Stimulated activated CD8-positive, alpha-beta memory T cell treated with anti-CD3 and anti-CD28 coated beads, Interleukin-15, amount 100 ng/mL, for 4 hours (primary cell): ENCODE measurements at places on chromosomes 16 and 17.

DNA sequence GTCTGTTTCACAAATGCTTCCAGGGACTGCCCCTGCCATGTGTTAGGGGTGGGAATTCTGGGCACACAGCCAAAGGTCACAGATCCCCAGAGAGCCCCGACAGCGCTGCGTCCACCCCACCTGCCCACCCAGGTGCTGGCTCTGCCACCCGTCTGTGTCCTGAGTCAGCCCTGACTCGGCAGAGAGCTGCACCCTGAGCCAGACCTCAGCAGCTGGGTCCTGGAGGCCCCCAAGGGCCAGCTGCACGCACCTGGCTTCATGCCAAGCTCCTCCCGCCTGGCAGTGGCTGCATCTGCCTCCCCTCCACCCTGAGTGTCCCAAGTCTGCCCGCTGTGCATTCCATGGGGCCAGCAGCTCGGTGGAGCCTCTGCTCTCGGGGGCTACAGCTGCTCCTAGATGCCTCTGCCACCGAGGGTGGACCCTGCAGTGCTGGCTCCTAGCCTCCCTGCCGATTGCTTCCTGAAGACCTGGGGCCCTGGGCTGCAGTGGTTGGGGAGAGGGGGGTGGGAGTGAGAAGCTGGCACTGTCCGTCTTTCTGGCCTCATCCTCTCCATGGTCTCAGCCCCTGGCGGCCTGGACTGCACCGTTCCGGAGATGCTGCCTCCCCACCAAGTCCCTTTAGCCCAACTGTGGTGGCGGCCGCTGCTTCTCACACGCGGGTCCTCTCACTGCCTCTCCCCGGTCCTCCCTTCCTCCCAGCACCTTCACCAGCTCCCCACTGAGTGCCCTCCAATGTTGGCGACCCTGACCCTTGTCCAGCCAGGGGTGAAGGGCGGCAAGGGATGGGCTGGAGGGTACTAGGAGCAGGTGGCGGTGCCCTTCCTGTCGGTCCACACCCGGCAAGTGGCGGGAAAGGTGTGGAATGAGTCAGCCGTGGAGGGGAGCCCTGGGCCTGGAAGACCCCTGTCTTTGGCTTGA lies 3.0 kb downstream of the SECTM1 start:
- DNase-seq, result no peak

DNA sequence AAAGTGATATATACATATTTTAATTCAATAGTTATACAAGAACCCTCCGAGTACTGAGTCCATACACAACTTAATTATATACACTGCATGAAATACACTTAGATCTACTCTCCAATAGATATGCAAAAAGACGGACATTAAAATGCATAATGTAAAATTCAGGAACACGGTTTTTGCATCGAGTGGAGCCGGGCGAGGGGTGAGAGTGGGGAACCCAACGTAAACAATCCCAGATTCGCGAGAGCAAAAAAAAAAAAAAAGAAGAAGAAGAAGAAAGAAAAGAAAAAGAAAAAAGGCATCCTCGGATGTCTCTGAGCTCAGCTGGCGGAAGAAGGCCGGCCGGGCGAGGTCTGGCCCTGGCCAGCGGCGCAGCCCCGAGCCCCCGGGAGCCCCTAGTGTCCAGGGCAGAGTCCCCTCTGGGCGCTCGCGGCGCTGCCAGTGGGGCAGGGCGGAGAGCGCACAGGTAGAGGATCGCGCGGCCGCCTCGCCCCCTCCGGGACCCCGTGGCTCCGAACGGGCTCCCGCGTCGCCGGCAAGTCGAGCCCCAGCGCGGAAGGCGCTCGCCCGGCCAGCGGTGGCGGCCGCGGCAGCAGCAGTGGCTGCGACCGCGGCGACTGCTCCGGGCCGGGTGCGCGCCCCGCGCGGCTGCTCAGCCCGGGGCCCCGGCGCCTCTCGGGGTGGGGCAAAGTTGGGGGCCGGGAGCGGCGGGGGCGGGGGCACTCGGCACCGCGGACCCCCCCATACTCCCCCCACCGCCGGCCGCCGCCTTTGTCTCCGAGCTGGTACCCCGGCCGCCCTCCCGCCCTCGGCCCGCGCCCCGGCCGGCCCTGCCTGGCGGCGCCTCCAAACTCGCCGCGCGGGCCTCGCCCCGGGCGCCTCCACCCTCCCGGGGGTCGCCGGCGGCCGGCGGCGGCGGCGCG lies 9.6 kb upstream of the ZFHX3 start:
- no peak for DNase-seq

DNA sequence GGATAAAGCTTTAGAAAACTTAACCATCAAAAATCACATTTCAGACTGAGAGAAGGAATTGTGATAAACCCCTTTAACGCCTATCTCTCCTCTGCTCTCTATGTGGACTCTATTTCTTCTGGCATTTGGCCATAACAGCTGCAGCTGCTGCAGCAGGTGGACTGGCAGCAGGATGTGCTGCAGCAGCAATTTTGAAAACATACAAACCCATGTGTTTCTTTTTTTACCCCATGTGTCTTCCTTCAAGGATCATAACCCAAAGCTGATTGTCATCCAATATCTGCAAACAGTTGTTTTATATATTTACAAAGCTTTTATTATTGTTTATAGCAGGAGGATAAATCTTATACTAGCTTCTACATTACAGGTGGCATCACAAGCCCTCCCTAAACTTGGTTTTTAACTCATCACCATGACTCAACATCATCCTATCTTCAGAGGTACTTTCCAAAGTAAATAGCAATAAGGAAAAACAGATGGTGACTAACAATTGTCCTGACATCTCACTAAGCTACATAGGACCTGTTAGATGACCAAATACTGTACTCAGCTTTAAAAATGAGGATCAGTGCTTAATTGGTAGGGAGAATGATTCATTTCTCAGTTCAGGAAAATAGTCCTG lies 14.5 kb upstream of the KRTAP9-2 start:
- DNase-seq, result no peak

GRCh38 chr17:68089881-68090280 lies 54.3 kb downstream of the KPNA2 start:
- no peak for DNase-seq

GRCh38 chr17:20938988-20939615 lies 103.7 kb downstream of the USP22 start:
- DNase-seq, result no peak

DNA sequence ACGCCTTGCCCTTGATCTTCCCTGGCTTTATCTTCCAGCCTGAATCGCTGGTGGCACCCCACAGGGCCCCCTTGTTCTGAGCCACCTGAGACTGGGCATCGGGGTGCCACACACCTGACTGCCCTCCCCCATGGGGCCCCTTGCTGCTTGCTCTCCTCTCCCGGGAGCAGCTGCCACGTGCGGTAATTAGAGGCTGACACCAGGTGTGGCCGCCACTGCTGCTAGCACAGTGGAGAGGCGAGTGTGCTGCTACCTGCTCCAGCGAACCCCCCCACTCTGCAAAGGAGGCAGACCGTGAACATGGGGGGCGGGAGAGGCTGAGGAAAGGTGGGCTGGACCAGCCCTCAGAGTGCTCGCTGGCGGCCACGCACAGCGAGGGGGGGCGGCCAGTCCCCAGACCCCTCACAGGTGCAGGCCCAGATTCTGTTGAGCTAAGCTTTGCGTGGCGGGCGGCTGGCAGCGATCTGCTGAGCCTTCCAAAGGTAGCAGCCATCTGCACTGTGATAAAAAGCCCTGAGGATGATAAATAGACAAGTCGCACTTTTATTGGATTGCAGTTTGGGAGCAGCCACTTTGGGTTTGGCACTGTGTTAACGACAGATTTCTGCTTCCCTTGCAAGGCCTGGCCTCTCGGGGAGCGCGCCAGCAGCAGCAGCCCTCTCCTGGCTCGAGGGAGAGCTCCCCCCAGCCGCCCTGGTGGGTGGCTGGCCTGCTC lies 167.9 kb upstream of the GSE1 start:
- no peak for DNase-seq

GRCh38 chr17:51128076-51128475 lies 7.4 kb upstream of the SPAG9 start:
- DNase-seq, result no peak

DNA sequence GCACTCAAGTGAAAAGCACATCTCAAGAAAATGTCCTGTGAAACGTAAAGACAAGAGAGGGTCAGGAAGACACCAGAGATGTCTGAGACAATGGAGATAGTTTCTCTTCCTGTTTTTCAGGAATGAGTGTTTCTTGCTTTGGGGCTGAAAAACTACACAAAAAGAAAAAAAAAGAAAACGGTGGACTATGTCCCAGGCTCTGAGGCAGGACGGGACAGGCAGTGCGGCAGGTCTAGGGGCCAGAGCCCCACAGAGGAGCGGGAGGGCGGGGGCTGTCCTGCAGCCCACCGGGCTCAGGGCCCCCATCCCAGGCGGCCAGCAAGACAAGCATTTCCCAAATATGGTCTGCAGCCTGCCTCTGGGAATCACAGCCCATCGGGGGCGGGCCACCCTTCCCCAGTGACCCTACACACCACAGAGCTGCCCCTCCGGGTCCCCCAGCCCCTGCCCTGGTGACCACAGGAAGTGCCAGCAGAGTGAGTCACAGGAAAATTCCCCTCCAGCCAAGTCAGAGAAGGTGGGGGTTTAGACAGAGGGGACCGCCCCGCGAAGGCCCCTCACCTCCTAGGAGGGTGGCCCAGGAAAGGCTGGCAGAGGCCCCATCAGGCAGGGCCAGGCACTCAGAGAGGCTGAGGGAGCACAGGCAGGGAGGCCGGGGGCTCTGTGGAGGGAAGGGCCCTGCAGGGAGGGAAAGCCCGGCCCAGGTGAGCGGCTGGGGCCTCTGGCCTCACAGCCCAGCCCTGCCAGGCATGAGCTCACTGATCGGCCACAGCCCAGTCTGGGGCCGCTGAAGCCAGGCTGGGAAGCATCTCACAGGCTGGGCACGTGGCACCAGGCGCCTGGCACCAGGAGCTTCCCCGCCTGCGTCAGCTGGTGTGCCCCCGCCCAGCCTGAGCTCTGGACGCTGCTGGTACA lies 6.3 kb downstream of the BCAR1 start:
- DNase-seq, result no peak

- no peak for DNase-seq
Observed at GRCh38 chr17:61461967-61462718, 9.9 kb downstream of the TBX4 start.

DNA sequence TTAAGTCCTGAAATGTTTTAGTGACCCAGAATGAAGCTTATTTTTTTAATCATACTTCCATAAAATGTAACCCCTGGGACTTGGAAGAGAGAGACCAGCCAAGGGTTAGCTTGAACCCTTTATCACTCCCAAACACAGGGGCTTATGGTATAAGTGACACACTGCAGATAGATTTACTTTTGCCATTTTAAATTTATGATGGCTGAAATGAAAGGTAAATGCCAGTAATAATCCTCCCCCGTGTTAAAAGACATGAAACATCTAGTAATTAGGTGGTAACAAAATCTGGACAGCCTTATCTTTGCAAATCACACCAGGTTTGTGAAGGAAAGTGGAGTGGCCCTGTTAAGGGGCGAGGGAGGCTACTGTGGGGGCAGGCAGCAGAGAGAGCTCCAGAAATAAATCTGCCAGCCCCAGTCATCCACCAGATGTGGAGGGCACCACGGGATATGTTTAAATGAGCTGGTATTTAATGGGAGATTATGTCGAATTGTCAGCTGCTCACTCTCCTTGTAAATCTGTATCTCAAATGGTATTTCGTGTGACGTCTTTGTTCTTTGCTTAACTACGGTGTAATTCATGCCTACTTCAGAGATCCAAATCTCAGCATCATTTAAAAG lies 326.5 kb downstream of the WWOX start:
- DNase-seq, result no peak

GRCh38 chr16:30570636-30571444 lies 674 bp downstream of the ZNF688 start:
- DNase-seq, result no peak

- no peak for DNase-seq
Observed at GRCh38 chr17:75830164-75831031, 13.8 kb downstream of the UNC13D start.

DNA sequence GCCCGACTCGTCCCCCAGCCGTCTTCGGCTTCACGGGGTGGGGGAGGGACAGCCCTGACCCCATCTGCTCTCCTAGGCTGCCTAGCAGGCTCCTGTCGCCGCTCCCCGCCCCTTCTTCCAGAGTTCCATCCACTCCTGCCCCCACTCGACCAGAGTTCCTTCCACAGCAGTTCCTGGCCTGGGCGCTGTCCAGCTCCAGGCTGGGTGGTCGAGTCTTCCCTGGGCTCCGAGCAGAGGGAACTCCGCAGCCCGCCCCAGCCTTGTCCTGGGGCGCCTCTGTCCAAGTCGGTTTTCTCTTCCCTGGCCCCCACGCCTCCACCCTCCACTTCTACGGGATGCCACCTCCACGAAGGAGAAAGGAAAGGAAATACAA lies 1.4 kb downstream of the PYY start:
- no peak for DNase-seq

DNA sequence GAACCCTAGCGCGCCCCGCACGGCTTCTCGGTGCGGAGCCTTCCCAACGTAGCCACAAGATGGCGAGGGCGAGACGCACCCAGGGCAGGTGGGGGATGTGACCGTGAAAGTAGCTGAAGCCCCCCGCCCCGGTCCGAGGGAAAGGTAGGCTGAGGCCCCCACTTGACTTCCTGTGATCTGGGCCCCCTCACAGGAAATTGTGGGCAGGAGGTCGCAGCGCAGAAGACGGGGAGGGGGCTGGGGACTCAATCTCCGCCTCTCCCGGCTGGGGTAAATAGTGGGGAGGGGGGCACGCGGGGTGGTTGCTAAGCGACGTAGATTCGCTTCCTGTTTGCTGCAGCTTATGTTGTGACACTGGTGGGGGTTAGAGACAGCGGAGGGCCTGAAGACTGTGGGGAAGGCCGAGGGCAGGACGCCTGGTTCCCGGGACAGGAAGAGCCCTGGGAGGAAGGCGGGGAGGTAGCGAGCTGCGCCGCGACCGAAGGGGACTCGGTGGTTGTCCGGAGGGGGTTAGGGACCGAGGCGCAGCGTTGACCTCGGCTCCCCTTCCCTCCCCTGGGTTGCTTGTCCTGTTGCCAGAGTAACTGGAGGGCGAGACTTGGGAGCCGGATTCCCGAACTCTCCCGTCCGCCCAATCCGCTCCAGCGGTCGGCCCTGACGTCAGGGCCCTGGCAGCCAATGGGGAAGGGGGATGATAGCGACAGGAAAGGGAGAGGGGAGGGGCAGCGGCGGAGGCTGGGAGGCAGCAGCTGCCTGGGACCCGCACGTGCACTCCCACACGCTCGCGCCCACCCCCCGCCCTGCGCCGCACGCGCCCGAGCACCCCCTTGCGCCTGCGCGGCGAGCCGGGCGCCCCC lies 1.2 kb downstream of the KDM6B start:
- DNase-seq, result peak; percentile 83

- DNase-seq, result no peak
Observed at GRCh38 chr17:50196036-50196435, 5.4 kb downstream of the COL1A1 start.

DNA sequence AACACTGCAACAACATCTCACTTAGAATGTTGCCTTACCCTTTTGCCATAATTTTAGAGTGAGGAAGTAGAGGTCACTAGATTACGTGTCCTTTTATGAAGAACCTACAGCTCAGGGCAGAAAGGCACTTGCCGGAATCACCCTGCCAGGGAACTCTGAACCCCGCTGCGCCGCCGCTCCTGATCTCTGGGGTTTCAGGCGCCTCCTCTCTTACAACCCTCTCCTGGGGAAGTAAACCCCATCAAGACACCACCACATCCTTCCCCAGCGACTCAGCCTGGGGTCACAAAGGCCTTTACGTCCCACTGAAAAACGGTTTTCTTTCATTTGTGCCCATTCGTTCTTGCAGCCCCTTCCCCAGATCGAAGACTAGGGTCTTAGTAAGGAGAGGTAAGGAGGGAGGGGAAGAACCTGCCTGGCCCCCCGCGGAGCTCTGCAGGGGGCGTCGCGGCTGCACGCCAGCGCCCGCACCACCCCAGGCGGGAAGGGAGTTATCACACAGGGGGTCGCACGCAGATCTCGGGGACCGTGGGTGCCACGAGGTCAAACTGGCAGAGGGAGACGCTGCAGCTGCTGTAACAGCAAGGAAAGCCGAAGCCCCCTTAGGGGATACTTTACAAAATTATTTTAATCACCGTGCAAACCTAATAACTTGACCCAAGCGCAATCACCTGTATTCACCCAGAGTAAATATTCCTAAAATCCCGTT lies 1.0 kb upstream of the HLF start:
- no peak for DNase-seq
